ENCODE measurements at places on chromosomes 12 and 14.

DNA sequence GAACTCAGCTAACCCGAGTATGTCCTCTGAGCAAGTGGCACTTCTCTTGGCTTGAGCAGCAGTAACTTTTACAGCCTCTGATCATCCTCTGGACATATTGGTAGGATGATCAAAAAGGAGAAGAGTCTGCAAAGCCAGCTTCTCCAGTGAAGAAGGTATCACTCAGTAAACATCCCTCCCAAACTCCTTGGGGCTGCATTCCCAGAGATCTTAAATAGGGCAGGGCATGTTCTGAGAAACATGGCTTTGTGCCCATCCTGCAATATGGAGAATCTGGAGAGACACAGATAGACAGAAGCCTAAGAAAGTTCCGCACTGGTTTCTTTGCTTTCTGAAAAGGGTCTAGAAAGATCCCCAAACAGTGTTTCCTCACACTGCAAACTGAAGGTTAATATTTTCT, 65.4 kb downstream of the RBM19 start:
- no peak for DNase-seq

GRCh38 chr12:1918884-1919236, 408 bp upstream of the CACNA2D4 start:
- no peak for DNase-seq

- no peak for DNase-seq
Measured at GRCh38 chr12:56953314-56953713, 4.1 kb downstream of the RDH16 start.

DNA sequence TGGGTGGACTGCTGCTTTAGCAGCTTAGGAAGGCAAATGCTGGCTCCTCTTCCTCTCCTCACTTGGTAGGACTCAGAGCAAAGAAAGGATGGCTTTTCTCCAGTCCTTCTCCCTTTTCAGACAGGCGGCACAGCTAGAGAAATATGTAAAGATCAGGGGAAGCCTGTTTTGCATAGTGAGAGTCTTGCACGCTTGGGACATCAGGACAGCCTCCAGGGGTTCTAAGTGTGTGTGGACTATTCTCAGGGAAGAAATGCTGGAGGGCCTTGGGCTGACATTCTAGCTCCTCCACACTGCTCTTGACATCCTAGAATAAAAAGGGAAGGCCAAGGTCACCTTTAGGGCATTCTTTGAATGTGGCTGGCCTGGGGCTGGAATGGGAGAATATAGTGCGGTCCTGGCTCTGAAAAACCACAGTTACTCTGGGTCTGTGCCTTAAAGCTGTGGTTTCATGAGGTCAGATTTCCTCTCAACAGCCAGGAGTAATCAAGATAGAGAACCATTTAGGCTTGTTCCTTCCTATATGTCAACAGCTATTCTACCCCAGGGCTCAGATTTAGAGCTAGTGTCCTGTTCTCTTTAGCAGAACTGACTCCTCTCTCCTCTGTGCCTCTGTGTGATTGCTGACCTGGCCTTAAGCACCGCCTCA, 24.3 kb downstream of the CMA1 start:
- DNase-seq: no peak

- no peak for DNase-seq
Measured at GRCh38 chr14:100882026-100882967, 21.2 kb downstream of the RTL1 start.

GRCh38 chr14:52013984-52014600, 24.7 kb downstream of the RTRAF start:
- DNase-seq: no peak

- no peak for DNase-seq
Measured at GRCh38 chr12:77494296-77494695, 336.4 kb upstream of the NAV3 start.

- DNase-seq: no peak
Measured at GRCh38 chr14:76856769-76857168, 30.6 kb downstream of the LRRC74A start.

DNA sequence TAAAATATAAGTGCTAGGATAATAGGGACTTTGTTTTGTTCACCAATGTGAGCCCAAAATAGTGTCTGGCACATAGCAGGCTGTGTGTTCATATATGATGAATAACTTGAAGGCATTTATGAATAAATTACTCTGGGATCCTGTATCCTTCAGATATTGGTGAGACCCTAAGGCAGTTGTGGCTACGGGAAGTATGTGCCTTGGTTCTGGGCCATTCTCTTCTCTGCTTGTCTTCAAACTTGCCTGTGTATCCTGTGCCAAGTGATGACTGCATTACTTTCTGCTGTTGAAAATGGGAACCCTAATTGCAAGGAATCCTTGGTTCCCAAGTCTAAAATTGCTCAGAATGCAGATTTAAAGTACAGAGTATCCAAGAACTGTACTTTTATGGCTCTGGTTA, 67.6 kb upstream of the KTN1 start:
- no peak for DNase-seq

GRCh38 chr12:29552994-29553748, 55.7 kb upstream of the OVCH1 start:
- no peak for DNase-seq

DNA sequence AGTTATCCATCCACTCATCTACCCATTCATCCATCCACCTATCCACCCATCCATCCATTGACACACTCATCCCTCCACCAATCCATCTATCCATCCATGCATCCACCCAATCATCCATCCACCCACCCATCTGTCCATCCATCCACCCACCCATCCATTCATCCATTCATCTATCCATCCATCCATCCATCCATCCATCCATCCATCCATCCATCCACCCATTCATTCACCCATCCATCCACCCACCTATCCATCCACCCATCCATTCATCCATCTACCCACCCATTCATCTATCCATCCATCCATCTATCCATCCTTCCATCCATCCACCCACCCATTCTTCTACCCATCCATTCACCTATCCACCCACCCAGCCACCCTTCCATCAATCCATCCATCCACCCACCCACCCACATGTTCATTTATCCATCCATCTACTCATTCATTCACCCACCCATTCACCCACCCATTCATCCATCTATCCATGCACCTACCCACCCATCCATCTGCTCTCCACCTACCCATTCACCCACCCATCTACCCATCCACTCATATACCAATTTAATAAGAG, 193.8 kb upstream of the ARID2 start:
- no peak for DNase-seq

DNA sequence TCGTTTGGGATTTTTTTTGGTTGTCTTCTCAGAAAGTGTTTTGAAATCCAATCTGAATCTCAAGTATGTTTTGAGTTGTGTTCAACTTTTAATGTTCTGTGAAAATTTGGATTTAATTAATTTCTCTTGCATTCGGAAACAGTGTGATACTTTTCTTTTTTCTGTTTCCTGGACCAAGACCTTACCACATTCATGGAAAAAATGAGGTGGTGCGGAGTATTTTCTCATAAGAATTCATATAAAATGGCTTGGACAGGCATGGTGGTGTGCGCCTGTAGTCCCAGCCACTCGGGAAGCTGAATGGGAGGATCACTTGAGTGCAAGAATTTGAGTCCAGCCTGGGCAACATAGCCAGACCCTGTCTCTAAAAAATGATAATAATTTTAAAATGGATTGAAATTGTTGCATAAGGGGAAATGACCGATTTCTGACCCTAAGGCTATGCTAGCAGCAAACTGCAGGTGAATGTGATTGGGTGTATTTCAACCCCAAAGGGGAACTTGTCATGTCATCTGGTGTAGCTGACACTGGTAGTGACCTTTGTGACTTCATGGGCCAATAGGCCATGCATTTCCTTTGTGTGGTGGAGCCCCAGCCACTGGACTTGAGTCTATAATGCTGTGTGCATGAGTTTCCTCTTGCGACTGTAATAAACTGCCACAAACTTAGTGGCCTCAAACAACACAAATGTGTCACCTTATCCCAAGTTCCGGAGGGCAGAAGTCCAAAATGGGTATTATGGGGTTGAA, 123.5 kb upstream of the RFLNA start:
- no peak for DNase-seq

GRCh38 chr14:99945732-99946651, 119.2 kb upstream of the EVL start:
- no peak for DNase-seq

- no peak for DNase-seq
Measured at GRCh38 chr12:4068981-4069669, 195.9 kb upstream of the PARP11 start.

- no peak for DNase-seq
Measured at GRCh38 chr14:89955022-89955744, 544 bp upstream of the TDP1 start.

DNA sequence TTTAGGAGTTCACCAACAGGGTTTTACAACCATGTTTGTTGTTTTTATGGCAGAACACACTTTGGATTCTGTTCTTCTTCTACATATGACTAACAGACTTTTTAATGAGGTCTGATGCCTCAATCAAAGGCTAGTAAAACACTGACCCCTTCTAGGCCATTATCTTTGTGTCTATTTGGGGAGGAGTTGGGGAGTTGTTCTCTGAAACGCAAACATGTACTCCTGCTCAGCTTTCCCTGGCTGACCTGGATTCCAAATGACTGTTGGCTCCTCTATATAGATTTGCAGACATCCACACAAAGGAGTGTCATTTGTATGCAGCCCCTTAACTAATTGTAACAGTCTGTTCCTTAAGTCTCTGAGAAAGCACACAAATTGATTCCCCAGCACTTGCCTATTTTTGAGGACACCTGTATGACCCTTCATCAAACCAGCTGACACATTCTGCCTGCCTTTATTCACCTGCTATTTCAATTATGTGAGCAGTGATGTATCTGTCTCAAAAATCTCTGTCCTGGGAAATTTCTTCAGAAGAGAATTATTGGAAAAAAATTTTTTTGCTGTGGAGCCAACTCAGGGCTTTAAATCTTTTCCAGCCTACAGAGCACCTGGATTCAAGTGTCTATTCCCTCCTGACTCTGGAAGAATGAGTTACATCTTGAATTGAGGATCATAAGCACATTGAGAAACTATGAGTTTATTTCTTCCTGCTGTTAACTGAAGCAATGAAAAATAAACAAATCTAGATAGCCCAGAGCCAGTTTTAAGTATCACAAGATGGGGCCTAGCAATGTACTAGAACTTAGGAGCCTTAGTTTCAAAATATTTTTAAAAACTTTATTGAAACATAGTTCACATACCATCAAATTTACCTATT, 417.2 kb downstream of the RAD51B start:
- DNase-seq: no peak

DNA sequence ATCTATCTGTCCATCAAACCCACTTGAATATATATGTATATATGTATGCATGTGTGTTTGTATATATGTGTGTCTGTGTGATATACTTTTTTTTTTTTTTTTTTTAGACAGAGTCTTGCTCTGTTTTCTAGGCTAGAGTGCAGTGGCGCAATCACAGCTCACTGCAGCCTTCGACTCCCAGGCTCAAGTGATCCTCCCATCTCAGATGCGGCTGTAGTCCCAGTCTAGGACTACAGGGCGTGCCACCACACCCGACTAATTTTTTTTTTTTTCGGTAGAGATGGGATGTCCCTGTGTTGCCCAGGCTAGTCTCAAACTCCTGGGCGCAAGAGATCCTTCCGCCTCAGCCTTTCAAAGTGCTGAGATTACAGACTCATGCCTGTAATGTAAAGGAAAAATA, 13.0 kb upstream of the APOBEC1 start:
- no peak for DNase-seq

DNA sequence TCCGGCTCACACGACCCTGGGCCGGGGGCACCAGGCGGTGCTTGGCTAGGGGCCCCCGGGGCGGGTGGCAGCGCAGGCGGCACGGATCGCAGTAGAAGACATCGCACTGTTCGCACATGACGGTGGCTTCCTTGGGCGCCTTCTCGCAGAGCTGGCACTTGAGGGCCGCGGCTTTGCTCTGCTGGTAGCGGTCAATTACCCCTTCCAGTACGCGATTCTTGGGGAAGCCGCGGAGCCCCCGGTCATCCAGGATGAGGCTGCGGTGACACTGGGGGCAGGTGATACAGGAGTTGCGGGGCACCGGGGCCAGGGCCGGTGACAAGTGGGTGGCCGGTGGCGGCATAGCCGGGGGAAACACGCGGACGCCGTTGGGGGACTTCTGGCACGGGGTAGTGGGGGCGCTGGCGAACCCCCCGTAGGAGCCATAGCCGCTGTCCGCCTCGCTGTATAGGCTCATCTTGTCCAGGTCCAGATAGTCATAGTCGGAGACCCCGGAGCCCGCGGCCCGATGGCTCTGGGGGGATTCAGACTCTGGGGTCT, 553 bp downstream of the TRIM9 start:
- DNase-seq: no peak

DNA sequence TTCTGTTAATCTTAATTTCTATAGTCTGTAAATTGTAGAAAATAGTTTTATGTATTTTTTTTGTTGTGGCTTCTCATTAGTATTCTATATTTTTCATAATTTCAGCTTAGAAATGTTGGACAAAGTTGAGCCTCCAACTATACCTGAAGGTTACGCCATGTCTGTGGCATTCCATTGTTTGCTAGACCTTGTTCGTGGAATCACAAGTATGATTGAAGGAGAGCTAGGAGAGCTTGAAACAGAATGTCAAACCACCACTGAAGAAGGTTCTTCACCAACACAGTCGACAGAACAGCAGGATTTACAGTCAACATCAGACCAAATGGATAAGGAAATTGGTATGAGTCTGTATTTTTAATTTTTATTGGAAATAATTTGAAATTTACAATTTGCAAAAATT, 65.7 kb downstream of the MON2 start:
- DNase-seq: no peak

DNA sequence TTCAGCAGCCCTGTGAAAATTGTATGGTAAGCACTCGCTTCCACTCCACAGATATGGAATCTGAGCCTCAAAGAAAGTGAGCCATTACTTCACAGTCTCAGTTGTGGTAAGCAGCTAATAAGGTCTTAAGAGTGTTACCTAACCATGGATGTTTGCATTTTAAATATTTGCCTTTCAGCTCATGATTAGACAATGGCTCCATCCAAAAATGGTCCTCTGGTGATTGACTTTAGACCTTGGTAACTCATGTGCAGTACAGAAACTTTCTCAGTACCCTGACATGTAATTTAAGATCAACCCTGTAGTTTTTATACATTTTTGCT, 1.8 kb downstream of the A2M start:
- DNase-seq: no peak

DNA sequence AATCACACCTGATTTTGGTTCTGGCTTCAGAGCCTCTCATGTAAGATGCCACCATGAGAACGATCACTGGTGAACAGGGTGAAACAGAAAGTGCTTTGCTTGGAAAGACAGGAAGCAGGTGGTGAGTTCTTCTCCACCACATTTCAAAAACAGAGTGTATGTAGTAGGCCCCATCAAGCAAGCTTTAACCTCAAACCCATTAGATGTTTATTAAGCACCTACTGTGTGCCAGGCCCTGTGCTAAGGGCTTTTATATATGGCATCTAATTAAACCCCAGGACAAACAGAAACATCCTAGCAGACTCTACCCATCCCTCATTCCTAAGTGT, 47.8 kb upstream of the MED13L start:
- no peak for DNase-seq

DNA sequence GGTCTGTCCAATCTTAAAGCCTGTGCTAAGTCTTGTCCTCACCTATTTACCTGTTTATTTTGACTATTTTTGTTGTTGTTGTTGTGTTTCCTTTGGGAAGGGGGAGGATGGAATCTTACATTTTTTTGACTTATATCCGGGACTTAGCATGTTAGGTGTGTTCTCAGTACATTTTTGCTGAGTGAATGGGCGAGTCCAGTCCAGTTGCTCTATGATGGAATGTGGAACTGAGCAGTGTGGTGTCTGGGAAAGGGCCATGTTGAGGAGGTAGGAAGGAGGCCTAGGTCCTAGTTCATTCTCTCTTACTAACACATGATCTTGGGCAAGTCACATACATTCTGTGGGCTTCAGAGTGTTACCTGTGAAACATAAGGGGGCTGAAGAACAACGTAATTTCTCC, 80.9 kb upstream of the SLC38A2 start:
- DNase-seq: no peak

GRCh38 chr12:44428825-44429224, 447.3 kb downstream of the NELL2 start:
- no peak for DNase-seq

All from stimulated activated CD4-positive, alpha-beta T cell treated with anti-CD3 and anti-CD28 coated beads, Interleukin-1b, Interleukin-23, amount 100 ng/mL, for 24 hours (primary cell).